Hematopoietic multipotent progenitor cell treated with erythropoietin and hydrocortisone succinate and interleukin-3 and kit ligand, for 15 days (in vitro differentiated cells): ENCODE measurements at places on chromosomes 4 and X.

- no peak for DNase-seq
Observed at GRCh38 chrX:53004811-53005210, 43.8 kb upstream of the GPR173 start.

GRCh38 chr4:189362364-189362763 lies 578.3 kb upstream of the FRG1 start:
- DNase-seq = no peak

DNA sequence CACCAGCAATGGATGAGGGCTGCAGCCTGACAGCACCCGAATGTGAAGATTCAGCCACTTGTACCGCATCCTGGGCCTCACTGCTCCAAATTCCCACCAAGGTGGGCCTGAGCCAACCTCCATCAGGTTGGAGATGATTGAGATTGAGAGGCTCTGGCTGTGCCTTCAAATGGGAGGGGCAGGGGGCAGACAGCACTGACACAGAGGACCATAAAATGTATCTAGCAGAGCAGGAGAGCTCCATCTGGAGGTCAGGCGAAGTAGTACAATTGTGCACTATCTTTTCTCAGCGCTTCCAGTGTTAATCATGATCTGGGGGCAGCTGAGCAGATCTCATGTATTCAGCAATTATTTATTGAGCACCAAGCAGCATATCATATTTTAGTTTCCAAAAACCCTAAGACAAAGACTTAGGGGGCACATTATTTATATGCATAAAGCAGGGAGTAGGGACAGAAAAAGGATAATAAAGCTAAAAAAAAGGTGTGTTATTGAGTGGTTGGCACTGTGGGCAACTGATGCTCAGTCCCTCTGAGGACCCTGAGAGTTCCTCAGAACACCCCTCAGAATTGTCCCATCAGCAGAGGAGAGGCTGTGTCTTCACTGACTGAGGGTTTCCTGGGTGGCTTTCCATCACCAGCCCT lies 31.6 kb upstream of the C1QTNF7 start:
- peak; percentile 38 for DNase-seq

- DNase-seq = no peak
Observed at GRCh38 chrX:68842351-68842750, 13.5 kb downstream of the EFNB1 start.

DNA sequence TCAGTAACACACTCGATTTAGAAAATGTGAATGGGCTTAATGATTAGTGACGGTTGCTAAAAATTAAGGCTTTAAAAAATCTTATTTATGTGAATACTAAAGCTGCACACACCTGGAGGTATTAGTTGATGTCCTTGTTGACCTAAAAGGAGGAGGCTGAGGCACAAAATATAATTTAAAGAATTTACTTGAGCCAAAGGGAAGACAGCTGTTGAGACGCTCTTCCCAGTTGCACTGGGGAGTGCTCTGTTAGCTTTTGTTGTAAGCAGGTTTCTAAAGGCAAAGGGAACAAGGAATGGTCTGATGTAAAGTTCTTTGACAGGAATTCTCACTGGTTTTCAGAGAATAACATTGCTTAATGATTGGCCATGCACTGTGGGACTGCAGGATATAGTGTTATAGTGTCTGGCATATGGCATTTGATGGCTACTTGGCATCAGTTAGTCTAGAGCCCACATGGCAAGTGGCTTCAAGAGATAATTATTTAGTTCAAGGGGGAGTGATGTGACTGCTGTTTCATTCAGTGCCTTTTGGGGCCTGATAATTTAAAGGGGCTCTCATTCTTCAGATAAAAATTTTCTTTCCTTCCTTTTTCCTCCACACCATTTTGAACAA lies 30.8 kb upstream of the PGM2 start:
- peak; percentile 79 for DNase-seq

GRCh38 chr4:92968556-92968955 lies 664.8 kb downstream of the GRID2 start:
- no peak for DNase-seq

GRCh38 chr4:31783311-31783710 lies 1063.1 kb downstream of the PCDH7 start:
- DNase-seq = no peak

DNA sequence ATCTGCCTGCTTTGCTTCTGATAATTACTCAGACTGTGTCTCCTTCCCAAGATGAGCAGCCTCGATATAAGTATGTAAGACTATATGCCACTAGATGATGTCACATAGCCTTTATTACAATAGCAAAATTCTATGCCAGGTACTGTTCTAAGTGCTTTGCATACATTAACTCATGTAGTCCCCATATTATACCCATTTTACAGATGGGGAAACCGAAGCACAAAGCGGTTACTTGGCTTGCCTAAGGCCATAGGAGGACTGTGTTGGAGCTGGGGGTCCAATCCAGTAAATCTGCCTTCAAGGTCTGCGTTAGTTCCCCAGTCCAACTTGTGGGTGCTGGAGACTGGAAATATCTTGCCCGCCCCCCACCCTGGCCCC lies 826 bp upstream of the SCML1 start:
- no peak for DNase-seq

DNA sequence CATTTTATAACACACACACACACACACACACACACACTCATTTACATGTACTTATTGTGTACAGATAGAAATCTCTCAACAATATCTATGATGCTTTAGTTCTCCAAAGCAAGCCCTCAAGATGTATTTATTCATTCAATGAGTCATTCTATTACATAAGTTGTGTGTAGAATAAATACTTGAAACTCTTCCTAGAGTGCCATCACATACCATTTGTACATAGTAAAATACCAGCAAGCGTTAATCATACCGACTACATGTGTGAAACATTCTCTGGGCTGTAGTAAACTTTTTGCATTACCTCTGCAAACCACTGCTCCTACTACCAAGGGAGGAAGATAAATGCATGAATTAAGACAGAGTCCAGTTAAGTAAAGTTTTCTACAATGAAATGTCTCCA lies 70.9 kb downstream of the EPHA5 start:
- DNase-seq = no peak

DNA sequence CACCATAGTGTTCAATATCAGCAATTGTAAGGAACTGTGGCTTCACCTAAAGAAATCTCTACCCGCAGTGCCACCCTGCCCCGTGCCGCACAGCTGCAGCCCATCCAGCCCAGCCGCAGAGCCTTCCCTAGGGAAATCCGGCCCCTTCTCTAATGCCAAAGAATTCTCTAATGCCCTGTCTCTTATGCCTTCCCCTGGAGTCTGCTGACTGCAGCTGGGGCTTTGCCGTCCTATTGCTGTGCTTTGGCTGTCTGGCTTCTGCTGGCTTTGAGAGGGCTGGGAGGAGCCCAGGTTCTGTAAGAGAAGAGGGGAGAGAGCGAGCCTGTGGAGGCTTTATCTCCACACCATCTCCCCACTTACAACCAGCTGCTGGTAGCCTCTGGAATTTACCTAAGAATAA lies 85.9 kb upstream of the HELT start:
- no peak for DNase-seq

- no peak for DNase-seq
Observed at GRCh38 chr4:57070461-57070860, 39.7 kb downstream of the IGFBP7 start.

- no peak for DNase-seq
Observed at GRCh38 chrX:130772105-130772775, 130.8 kb downstream of the ENOX2 start.

DNA sequence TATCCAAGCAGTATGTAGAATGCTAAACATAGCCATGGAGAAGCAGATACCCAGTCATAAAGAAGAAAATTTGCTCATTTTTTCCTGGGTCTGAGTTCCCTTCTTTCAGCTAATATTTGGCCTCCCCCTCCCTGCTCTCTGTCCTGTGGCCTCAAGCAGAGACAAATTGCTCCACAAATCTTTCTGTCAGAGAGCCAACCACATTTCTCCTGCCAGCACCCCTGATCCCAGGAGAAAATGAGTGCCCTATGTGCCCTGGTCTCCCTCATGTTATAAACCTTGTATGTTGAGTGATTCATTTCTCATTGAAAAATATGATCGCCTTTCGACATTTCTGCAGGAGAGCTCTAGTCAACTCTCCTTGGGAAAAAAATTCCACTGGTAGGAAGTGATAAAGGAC lies 82.0 kb downstream of the TMEM156 start:
- DNase-seq = no peak

- no peak for DNase-seq
Observed at GRCh38 chr4:55611358-55612059, 19.5 kb upstream of the PDCL2 start.
